Stimulated activated CD8-positive, alpha-beta memory T cell treated with anti-CD3 and anti-CD28 coated beads, Interleukin-2, amount 100 ng/mL, for 48 hours (primary cell): ENCODE measurements at places on chromosomes 3 and 15.
A peak's percentile ranks its signal among the peaks of the same experiment; 100 is the strongest.

GRCh38 chr15:83193721-83194120, 13.9 kb downstream of the HDGFL3 start:
- no peak for DNase-seq

- no peak for DNase-seq
Measured at GRCh38 chr3:78494851-78495250, 1272.9 kb downstream of the ROBO1 start.

DNA sequence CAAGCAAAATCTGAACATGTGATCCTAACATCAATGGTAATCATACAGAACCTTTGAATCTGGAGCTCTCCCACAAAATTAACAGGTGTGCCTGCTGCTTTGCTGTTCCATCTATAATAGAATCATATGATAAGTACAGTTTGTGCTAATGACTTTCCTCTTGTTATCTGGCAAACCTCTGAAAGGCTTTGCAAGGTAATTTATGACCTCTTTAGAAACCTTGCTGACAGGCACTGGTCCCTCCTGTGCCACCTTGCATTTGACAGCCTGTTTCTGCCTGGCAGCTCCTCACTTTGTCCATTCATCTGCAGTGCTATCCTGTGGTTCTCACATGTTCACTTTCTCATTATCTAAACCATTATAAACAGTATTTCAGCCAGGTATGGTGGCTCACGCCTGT, 10.2 kb upstream of the HTR3C start:
- no peak for DNase-seq

DNA sequence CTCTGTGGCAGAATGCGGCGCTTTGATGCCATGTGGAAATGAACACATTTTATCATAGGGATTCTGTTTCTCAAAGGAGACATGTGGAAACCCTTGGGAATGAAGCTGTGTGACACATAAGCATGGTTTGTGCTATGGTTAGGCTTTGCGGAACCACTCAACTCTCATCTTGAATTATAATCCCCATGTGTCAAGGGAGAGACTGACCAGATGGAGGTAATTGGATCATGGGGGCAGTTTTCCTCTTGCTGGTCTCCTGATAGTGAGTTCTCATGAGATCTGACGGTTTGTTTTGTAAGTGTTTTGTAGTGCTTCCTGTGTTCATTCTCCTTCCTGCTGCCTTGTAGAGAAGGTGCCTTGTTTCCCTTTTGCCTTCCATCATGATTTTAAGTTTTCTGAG, 1109.2 kb upstream of the ALCAM start:
- no peak for DNase-seq

DNA sequence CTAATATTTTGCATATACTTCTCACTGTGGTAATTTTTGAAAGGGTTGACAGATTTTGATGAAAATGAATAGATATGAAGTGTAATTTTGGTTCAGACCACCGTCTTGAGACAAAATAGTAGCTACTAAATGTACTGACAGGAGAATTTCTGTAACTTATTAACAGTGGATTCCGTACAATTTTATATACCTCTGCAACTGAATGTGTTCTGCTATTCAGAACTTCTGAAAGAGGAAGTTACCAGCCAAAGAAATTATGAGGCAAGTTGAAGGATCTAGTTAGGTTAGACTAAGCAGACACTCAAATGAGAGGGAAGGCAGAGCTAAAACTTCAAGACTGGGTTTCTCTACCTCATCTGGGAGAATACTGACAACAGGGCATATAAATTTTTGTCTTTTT, 29.4 kb downstream of the GAP43 start:
- no peak for DNase-seq

- DNase-seq, result no peak
Measured at GRCh38 chr3:1447452-1447851, 354.6 kb downstream of the CNTN6 start.

DNA sequence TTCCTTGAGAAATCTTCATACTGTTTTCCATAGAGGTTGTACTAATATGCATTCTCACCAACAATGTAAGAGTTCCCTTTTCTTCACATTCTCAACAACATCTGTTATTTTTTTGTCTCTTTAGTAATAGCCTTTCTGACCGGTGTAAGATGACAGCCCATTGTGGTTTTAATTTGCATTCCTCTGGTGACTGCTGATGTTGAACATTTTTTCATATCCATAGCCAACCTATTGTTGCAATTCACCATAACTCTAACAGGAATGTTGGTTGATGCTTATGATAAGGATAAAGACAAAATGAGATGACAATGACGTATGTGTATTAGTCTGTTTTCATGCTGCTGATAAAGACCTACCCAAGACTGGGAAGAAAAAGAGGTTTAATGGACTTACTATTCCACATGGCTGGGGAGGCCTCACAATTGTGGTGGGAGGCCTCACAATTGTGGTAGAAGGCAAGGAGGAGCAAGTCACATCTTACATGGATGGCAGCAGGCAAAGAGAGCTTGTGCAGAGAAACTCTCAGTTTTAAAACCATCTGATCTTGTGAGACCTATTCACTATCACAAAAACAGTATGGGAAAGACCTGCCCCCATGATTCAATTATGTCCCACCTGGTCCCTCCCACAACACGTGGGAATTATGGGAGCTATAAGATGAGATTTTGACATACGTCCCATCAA, 37.6 kb upstream of the RHCG start:
- no peak for DNase-seq

GRCh38 chr15:38231436-38231835, 21.2 kb upstream of the SPRED1 start:
- no peak for DNase-seq

DNA sequence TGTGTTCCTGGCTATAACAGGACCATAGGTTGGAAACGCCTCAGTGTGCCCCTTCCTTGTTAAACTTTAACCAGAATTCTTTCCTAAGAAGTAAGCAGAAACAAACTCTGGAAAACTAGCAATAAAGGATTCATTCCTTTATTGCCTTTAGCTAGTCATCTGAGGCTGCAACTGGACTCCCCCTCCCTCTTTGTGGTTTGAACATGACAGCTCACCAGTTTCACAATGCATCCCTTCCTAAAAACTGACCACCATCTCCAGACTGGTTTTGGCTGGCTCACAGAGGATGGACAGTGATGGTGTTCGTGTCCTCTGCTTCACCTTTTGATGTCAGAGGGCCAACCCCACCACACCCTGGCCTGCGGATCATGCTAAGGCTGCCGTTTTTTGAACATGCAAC, 27.9 kb upstream of the TGFBR2 start:
- no peak for DNase-seq

GRCh38 chr15:70892002-70892911, at the start of the genes LRRC49 and THAP10:
TSS of gene LRRC49 (plus strand) at chr15:70892826. CDS start at chr15:70892895, 69 bp downstream.
TSS of gene THAP10 (minus strand) at chr15:70892433. CDS start at chr15:70892272, 161 bp downstream.
- DNase-seq, result peak; percentile 29

- no peak for DNase-seq
Measured at GRCh38 chr3:126110431-126111125, 26.7 kb upstream of the SLC41A3 start.

DNA sequence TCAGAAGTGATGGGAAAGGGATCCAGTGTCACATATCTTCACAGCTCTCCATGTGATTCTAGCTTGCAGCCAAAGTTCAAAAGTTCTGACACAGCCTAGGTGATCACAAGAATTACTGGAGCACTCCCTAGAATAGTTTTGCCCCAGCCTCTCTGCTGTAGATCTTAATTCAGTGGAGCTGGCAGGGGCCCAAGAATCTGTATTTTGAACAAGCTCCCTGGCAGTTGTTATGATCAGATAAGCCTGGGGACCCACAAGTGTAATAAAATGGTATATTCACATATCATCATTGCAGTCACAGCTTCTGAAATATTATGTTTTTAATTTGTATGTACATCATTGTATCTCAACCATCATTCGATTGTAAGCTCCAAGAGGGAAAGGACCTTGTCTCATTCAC, 62.3 kb downstream of the NOX5 start:
- DNase-seq, result no peak
